Naive thymus-derived CD8-positive, alpha-beta T cell (primary cell): ENCODE measurements at places on chromosomes 7 and 10. TPM values are rescaled to one million over a fixed set of nuclear protein-coding genes. Genes with fewer than 3 reads are reported as not detected.

The GRID1 gene
- total RNA-seq = not detected

- H3K27me3 ChIP-seq = peaks cover 6% of the 10 kb centered on the region
- DNase-seq = no peak
- H3K4me1 ChIP-seq = peaks cover 12% of the 10 kb centered on the region
- no peak overlapping the region for H3K4me3 ChIP-seq
- H3K27ac ChIP-seq = no peak overlapping the region
- no peaks in the 10 kb centered on the region for H3K36me3 ChIP-seq
These were observed 78.1 kb downstream of the CXCL12 start for GRCh38 chr10:44306762-44307161.

- no peaks in the 10 kb centered on the region for H3K36me3 ChIP-seq
- H3K4me1 ChIP-seq = no peaks in the 10 kb centered on the region
- DNase-seq = no peak
- H3K27ac ChIP-seq = no peak overlapping the region
- peaks cover 63% of the 10 kb centered on the region for H3K27me3 ChIP-seq
These were observed 486.7 kb downstream of the SDK1 start for GRCh38 chr7:3787717-3788264.

- no peaks in the 10 kb centered on the region for H3K36me3 ChIP-seq
- no peaks in the 10 kb centered on the region for H3K27me3 ChIP-seq
- H3K4me1 ChIP-seq = no peaks in the 10 kb centered on the region
- H3K4me3 ChIP-seq = no peak overlapping the region
- H3K27ac ChIP-seq = no peak overlapping the region
These were observed 129.0 kb downstream of the BICC1 start for GRCh38 chr10:58641708-58642107.

- H3K27me3 ChIP-seq = no peaks in the 10 kb centered on the region
- H3K27ac ChIP-seq = no peak overlapping the region
- H3K4me3 ChIP-seq = no peak overlapping the region
- peaks cover 3% of the 10 kb centered on the region for H3K36me3 ChIP-seq
These were observed 12.3 kb downstream of the SVIL start for GRCh38 chr10:29622382-29622922.

The ATOH7 gene
- total RNA-seq = not detected

- H3K4me1 ChIP-seq = peaks cover 53% of the 10 kb centered on the region
- H3K27me3 ChIP-seq = no peaks in the 10 kb centered on the region
- no peak overlapping the region for H3K27ac ChIP-seq
- no peak overlapping the region for H3K4me3 ChIP-seq
- DNase-seq = no peak
- H3K36me3 ChIP-seq = peaks cover 10% of the 10 kb centered on the region
These were observed 26.4 kb downstream of the MAPK8 start for GRCh38 chr10:48332871-48333216.

DNA sequence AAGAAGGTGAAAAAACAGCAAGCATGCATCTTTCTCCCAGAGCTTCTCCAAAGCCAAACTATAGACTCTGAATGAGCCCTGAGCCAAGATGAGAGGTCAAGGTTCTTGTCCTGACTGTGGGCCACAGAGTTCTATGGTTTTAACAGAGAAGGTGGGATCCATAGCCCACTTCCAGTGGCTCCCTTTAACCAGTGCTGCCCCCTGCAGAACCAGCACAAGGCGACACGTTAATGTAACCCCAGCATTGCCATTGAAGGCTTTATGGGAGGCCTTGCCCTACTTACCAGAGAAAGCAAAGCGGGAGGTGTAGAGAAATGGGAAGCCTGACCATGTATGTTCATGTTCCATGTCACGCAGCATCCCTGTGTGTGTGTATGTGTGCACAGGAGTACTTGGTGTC lies 243.6 kb downstream of the PRPF18 start:
- no peaks in the 10 kb centered on the region for H3K36me3 ChIP-seq
- H3K27ac ChIP-seq = no peak overlapping the region
- no peak for DNase-seq

The HOXA10 gene
- total RNA-seq = not detected

- no peaks in the 10 kb centered on the region for H3K36me3 ChIP-seq
- H3K4me1 ChIP-seq = no peaks in the 10 kb centered on the region
- H3K27ac ChIP-seq = no peak overlapping the region
- H3K4me3 ChIP-seq = no peak overlapping the region
- DNase-seq = no peak
- no peaks in the 10 kb centered on the region for H3K27me3 ChIP-seq
These were observed 10.2 kb upstream of the CADPS2 start for GRCh38 chr7:122896509-122896908.

DNA sequence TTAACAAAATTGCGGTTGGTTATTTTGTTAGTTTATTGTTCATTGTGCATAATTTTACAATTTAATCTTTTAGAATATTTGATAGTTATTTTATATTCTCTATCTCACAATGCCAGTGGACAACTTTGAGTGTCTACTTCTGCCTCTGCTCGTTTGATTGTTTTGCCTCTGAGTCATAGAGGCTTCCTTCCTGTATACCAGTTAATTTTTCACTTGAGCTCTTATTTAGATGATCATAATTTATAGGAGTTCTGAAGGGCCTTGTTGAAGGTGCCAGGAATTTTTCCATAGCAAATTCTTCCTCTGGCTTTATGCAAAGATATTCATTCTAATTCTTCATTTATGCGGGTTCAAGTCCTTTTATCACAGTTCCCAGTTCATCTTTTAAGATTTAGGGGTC lies 5.2 kb upstream of the MALRD1 start:
- H3K36me3 ChIP-seq = no peaks in the 10 kb centered on the region
- no peaks in the 10 kb centered on the region for H3K27me3 ChIP-seq
- DNase-seq = no peak

GRCh38 chr7:842431-843031 lies 10.3 kb downstream of the SUN1 start:
- H3K4me3 ChIP-seq = no peak overlapping the region
- H3K36me3 ChIP-seq = no peaks in the 10 kb centered on the region
- DNase-seq = no peak
- no peaks in the 10 kb centered on the region for H3K27me3 ChIP-seq

- H3K27me3 ChIP-seq = no peaks in the 10 kb centered on the region
- DNase-seq = no peak
- no peaks in the 10 kb centered on the region for H3K36me3 ChIP-seq
- H3K27ac ChIP-seq = no peak overlapping the region
These were observed 43.0 kb downstream of the KCNH2 start for GRCh38 chr7:150935149-150935548.

The GHRHR gene
- total RNA-seq = not detected

The FOXI2 gene
- not detected for total RNA-seq

DNA sequence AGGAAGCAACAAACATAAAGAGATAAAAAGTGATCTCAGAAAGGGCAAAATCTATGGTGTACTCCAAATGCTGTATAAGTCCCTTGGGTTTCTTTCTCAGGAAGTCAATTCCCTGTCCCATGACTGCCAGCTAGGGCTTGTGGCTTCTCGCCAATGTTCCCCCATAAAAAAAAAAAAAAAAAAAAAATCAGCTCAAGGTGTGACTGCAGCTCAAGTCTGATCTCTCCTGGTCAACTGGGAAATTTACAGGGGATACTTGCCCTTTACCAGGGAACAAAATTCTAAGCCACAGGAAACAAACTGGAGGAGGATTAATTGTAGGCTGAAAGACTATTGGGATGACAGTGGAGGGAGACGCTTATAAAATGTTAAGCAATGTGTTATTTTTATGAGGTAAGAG lies 76.0 kb downstream of the PCGF5 start:
- no peaks in the 10 kb centered on the region for H3K36me3 ChIP-seq
- no peak overlapping the region for H3K27ac ChIP-seq
- no peak overlapping the region for H3K4me3 ChIP-seq
- peaks cover 8% of the 10 kb centered on the region for H3K4me1 ChIP-seq
- H3K27me3 ChIP-seq = peaks cover 11% of the 10 kb centered on the region
- DNase-seq = no peak

DNA sequence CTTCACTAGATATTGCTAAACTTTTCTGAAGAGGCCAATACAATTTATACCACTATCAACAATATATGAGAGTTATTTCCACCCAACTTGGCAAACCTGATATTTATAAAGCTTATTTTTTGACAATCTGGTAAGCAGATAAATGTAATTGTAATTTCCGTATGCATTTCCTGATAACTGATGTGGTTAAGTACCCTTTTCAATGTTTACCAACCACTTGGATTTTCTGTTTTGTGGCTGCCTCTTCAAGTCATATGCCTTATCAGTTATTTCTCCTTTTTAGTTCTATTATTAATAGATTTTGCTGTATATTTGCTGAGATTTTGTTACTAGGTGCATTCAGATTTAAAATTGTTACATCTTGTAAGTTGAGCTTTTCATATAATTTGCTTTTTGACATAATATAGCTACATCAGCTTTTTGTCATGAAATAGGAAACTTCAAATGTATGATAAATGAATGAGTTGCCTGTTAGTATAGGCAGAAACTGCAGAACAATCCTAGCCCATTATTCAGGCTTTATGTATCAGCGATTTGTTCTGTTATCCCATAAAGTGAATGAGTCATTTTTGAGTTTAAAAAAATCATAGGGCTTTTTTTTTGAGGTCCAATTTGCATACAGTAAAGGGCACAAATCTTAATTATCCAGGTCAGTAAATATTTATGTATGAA lies 11.5 kb downstream of the SGPL1 start:
- peaks cover 13% of the 10 kb centered on the region for H3K4me1 ChIP-seq
- peaks cover 20% of the 10 kb centered on the region for H3K36me3 ChIP-seq
- DNase-seq = no peak
- no peak overlapping the region for H3K27ac ChIP-seq

GRCh38 chr10:6120691-6121090 lies 31.9 kb downstream of the RBM17 start:
- no peaks in the 10 kb centered on the region for H3K4me1 ChIP-seq
- no peak overlapping the region for H3K4me3 ChIP-seq
- H3K27me3 ChIP-seq = no peaks in the 10 kb centered on the region
- H3K36me3 ChIP-seq = peaks cover 10% of the 10 kb centered on the region

The ANKRD26 gene
- total RNA-seq = 16.2 TPM

DNA sequence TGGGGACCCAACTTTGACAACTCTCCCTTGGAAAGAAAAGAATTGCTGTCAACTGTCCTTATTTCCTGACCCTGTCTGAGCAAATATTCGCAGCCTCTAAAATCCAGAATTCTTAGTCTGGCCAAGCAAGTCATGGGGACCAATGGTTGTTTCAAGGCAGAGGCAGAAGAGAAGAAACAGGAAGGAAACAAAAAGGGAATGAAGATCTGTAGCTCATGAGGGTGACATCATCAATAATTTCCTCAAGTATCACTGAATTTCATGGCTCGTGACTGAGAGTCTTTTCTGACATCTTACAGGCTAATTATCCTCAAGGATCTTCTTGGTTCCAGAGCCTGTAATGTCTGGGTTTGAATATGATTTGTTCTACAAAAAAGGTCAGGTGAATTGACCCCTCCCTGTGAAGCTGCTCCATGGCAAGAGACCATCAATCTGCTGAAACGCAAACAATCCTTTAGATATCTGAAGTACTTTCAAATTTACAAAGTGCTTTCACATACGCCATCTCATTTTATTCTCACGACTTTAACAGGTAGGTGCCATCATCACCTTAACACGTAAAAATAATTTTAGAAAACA lies 5.8 kb downstream of the CDK6 start:
- no peaks in the 10 kb centered on the region for H3K27me3 ChIP-seq
- peaks cover 66% of the 10 kb centered on the region for H3K4me1 ChIP-seq
- no peak overlapping the region for H3K27ac ChIP-seq
- H3K4me3 ChIP-seq = peak overlapping the region; percentile 96
- H3K36me3 ChIP-seq = no peaks in the 10 kb centered on the region
- no peak for DNase-seq

The CALML5 gene
- not detected for total RNA-seq

GRCh38 chr7:2612445-2613097 lies 19.2 kb upstream of the TTYH3 start:
- no peaks in the 10 kb centered on the region for H3K36me3 ChIP-seq
- DNase-seq = no peak
- no peak overlapping the region for H3K4me3 ChIP-seq
- peaks cover 28% of the 10 kb centered on the region for H3K4me1 ChIP-seq

DNA sequence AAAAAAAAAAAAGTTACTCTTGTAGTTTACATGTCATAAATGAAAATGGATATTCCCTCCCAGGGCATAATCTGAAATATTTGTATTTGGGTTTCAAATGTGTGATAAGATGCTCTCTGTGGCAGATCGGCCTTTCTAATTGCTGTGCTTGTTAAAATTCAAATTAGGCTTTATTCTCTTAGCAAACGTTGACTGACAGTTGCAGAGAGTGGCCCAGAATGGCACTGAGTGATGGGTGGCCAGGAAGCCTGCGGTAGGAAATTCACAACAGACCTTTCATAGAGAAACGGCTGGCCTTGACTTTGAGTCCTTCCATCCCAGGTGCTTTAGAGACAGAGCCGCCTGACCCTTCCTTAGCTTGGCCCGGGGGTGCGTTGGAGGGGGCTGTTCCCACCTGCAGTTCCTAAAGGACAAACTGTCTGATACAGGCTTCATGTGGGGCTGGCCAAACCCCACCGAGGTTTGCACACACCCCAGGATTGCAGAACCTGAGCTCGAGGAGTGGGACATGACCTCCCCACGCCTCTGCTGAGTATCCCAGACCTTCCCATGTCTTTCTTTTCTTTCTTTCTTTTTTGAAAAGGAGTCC lies 152.7 kb downstream of the CUX1 start:
- H3K27me3 ChIP-seq = no peaks in the 10 kb centered on the region
- no peak overlapping the region for H3K27ac ChIP-seq
- no peak overlapping the region for H3K4me3 ChIP-seq
- DNase-seq = no peak
- peaks cover 15% of the 10 kb centered on the region for H3K36me3 ChIP-seq

GRCh38 chr10:13882119-13882711 lies 295.4 kb downstream of the PRPF18 start:
- H3K27me3 ChIP-seq = peaks cover 8% of the 10 kb centered on the region
- H3K27ac ChIP-seq = no peak overlapping the region
- H3K4me3 ChIP-seq = no peak overlapping the region
- DNase-seq = no peak
- peaks cover 2% of the 10 kb centered on the region for H3K4me1 ChIP-seq

The ADO gene
- total RNA-seq = 15.6 TPM

- H3K4me3 ChIP-seq = no peak overlapping the region
- no peak overlapping the region for H3K27ac ChIP-seq
- peaks cover 5% of the 10 kb centered on the region for H3K36me3 ChIP-seq
- H3K27me3 ChIP-seq = peaks cover 20% of the 10 kb centered on the region
- no peaks in the 10 kb centered on the region for H3K4me1 ChIP-seq
These were observed 205.7 kb downstream of the PTPRN2 start for GRCh38 chr7:158381956-158382355.

The ABCA13 gene
- total RNA-seq = not detected

GRCh38 chr10:15453926-15454325 lies 82.8 kb upstream of the FAM171A1 start:
- DNase-seq = no peak
- no peak overlapping the region for H3K27ac ChIP-seq
- peaks cover 7% of the 10 kb centered on the region for H3K4me1 ChIP-seq
- H3K36me3 ChIP-seq = no peaks in the 10 kb centered on the region
- H3K4me3 ChIP-seq = no peak overlapping the region

GRCh38 chr10:47087667-47088066 lies 176.4 kb downstream of the PTPN20 start:
- no peaks in the 10 kb centered on the region for H3K36me3 ChIP-seq
- peak overlapping the region; percentile 65 for H3K27ac ChIP-seq
- peak overlapping the region; percentile 45 for H3K4me3 ChIP-seq
- peaks cover 14% of the 10 kb centered on the region for H3K4me1 ChIP-seq
- peaks cover 5% of the 10 kb centered on the region for H3K27me3 ChIP-seq
- no peak for DNase-seq

The CYP2C19 gene
- not detected for total RNA-seq
